T-helper 1 cell (primary cell): ENCODE measurements at places on chromosomes 7 and 10.

GRCh38 chr10:44724415-44725174 lies 186.5 kb upstream of the TMEM72 start:
- no peak for DNase-seq

GRCh38 chr10:4086131-4086898 lies 301.3 kb upstream of the KLF6 start:
- no peak for DNase-seq

GRCh38 chr10:27912231-27912630 lies 86.6 kb downstream of the ODAD2 start:
- DNase-seq: no peak

DNA sequence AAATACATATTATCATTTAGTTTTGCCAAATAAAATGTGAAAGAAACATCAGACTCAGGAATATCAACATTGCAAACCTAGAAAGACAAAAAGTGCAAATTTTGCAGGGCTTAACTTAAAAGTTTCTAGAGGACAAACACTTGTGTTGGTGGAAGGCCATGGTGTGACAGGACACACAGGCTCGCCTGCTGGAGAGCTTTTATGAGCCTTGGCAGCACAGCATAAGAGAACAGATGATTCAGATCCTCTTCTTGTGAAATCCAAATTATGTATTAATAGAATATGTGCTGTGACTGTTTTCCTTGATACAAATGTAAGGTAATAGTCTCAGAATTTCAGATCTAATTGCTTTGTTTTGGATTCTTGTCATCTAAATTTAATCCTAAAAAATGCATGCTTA lies 72.9 kb upstream of the ABCB5 start:
- no peak for DNase-seq

- DNase-seq: no peak
These were observed 4.3 kb downstream of the DDC start for GRCh38 chr7:50560865-50561351.

GRCh38 chr10:19256331-19256730 lies 207.7 kb downstream of the MALRD1 start:
- no peak for DNase-seq

GRCh38 chr7:100975371-100975821 lies 6.0 kb downstream of the MUC12 start:
- no peak for DNase-seq

DNA sequence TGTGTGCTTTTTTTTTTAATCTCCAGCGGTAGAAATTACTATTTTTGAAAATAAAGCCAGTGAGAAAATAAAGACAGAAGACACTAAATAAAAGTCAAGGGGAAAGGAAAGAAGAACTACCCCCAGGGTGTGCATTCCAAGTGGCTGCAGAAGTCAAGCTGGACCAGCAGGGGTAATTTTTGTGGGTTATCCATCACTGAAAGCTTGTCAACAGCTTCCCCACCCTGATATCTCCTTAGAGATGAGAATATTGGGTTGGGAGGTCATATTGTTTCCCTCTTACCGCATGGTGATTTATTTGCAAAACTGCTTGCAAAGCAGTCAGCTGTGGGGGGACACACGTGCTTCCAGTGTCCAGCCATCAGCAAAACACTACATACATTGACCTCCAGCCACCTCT lies 46.4 kb downstream of the FAM107B start:
- DNase-seq: no peak

DNA sequence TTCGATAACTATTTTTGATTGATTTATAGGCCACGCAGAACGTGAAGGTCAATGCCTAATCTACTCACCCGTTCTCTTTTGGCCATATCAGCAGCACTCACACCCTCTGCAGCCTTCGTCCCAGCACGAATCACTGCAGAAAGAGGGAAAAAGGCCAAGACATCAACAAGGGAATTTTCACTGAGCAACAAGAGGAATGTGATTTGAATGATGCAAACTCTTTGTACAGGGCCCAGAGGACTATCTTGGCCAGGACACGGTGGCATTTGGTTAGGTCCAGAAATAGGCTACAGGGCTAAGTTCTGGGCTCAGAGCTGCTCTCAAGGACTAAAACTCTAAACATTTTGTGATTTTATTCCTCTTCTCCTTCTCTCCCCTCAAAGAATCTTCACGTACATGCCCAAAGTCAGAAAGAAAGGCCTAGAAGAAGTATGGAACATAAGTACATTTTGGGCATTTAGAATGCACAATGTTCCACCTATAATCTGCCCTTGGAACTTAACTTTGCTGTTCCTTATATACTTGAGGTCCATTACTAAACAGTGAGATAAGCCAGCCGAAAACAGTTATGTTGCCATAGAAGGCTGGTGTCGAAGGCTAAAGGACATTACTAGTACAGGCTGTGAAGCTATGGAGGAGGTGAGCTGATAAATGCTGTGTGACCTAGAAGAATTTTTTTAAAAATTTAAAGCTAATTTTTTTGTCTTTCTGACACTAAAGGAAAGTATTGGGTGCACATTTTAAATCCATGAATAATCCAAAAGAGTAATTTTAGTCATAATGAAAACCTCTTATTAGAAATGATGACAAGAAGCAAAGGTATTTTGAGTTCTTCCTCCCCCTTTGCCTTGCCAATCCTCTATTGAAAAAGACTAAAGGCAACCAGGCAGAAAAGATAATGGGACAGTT lies 20.0 kb downstream of the RBM28 start:
- no peak for DNase-seq

DNA sequence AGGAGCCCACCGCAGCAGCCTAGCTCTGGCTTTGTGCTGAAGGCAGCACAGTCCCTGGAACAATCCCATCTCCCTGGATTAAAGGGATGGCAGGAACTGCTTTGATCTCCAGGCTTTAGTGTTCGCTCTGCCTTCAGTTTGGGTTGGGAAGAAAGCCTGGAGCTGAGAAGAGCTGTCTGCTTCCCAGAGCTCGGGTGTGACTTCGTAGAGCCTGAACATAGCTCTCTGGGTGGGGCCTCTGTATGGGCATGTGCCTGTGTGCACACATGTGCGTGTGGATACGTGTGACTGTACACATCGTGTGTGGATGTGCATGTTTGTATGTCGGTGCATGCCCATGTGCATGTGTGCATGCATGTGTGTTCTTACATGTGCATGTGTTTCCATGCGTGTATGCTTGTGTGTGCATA lies 8.7 kb downstream of the ADCY1 start:
- no peak for DNase-seq

- DNase-seq: no peak
These were observed 2.2 kb upstream of the LMBR1 start for GRCh38 chr7:156895024-156895780.

- DNase-seq: no peak
These were observed 22.2 kb downstream of the ARHGAP21 start for GRCh38 chr10:24701447-24701846.

DNA sequence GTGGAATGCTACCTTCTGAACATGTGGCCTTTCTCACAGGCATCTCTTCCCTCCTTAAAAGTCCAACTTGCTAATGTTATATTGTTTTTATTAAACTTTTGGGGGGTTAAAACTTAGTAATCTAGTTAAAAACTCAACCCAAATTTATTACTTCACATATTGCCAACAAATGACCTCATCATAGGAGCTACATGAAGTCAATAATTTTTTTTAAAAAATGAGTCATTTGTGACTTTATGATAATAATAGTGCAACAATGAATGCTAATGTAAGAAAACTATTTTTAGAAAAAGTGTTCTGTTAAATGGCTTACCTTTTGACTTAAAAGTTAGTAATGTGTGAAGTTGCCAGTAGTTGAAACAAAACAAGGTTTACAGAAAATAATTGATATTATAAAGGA lies 325.9 kb upstream of the FZD1 start:
- DNase-seq: no peak

DNA sequence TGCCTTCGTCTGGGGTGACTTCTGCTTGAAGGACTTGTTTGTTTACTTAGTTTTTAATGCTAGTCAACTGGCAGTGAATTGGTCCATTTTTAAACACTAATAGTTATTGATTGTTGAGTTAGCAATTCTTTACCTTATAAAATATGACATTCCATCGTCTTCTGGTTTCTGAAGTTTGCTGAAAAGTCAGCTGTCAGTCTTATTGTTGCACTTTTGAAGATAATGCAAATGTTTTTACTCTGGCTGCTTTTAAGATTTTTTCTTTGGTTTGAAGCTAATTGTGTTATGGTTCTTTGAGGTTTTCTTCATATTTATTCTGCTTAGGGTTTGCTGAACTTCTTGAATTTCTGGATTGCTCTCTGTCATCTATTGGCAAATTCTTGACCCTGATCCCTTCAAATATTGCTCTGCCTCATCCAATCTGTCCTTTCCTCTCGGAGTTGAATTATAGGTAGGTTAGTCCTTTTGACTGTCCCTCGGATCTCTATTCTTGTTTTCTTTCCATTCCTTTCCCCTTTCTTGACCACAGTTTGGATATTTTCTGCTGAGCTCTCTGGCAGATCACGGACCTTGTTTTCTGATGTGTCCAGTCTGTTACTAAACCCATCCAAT lies 24.2 kb downstream of the MGMT start:
- DNase-seq: no peak

DNA sequence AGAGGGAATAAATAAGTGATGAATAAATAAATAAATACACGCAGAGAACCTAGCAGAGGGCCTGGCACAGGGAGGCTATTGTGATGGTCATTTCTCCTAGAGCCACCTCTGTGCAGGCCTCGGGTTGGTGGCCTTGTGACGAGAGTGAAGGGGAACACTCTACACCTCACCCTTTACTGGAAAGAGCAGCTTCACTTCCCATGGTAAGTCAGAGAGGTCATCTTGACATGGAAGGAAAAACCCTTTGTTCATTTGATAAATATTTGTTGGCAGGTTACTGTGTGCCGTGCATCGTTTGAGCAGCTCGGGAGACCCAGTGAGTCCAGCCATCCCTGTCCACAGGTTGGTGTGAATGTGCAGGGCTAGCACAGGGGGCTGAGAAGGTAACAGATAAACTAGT lies 70.2 kb upstream of the PODXL start:
- no peak for DNase-seq

GRCh38 chr7:24718431-24718831 lies 38.8 kb downstream of the GSDME start:
- no peak for DNase-seq

GRCh38 chr7:129247087-129247486 lies 22.3 kb downstream of the AHCYL2 start:
- no peak for DNase-seq

GRCh38 chr7:133549633-133550032 lies 296.8 kb downstream of the EXOC4 start:
- no peak for DNase-seq

DNA sequence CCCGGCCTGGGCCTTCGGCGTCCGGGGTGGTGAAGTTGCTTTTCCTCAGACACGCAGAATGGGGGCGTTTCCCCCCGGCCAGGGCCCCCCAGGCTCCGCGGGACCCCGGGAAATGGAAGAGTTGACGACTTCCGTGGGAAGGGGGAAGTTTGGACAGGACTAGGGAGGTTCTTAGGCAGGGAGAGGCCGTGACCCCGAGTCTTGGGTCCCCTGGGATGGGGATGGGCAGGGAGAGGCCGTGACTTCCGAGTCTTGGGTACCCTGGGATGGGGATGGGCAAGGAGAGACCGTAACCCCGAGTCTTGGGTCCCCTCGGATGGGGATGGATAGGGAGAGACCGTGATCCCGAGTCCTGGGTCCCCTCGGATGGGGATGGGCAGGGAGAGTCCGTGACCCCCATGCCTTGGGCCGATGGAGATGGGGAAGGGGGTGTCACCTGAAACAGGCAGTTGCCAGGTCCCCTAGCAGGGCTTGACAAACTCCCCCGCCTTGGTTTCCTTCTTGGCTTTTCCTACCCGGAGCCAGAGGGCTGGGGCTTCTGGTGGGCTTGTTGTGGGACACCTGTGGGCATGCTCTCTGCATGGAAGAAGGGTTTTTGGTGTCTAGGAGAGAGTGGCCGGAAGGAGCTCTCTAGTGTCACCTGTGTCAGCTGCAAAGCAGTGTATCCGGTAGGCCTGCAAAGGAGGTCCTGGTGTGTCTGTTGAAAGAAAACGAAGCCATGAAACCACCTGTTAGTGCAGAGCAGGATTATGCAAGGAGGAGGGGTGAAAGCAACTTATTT lies 1.1 kb downstream of the TRRAP start:
- peak; percentile 86 for DNase-seq

GRCh38 chr10:123573236-123574108 lies 92.7 kb upstream of the GPR26 start:
- DNase-seq: no peak

GRCh38 chr10:33441561-33441960 lies 107.1 kb upstream of the NRP1 start:
- no peak for DNase-seq
